ENCODE measurements at places on chromosomes 5 and 9. TPM values are rescaled to one million over a fixed set of nuclear protein-coding genes. Genes with fewer than 3 reads are reported as not detected.
A peak's percentile ranks its signal among the peaks of the same experiment; 100 is the strongest.

Gene ELOVL7
- 0.32 TPM for total RNA-seq

- H3K4me1 ChIP-seq = no peaks in the 10 kb centered on the region
- no peaks in the 10 kb centered on the region for H3K36me3 ChIP-seq
- no peak overlapping the region for H3K27ac ChIP-seq
Observed at GRCh38 chr9:111873901-111874300, 22.7 kb upstream of the UGCG start.

- DNase-seq = no peak
- H3K4me3 ChIP-seq = no peak overlapping the region
- H3K27ac ChIP-seq = no peak overlapping the region
- H3K4me1 ChIP-seq = no peaks in the 10 kb centered on the region
- no peaks in the 10 kb centered on the region for H3K27me3 ChIP-seq
Observed at GRCh38 chr9:82600536-82601292, 462.2 kb downstream of the RASEF start.

- no peaks in the 10 kb centered on the region for H3K4me1 ChIP-seq
- no peak for DNase-seq
- no peak overlapping the region for H3K27ac ChIP-seq
- H3K4me3 ChIP-seq = no peak overlapping the region
- H3K27me3 ChIP-seq = no peaks in the 10 kb centered on the region
Observed at GRCh38 chr9:123724211-123724796, 205.6 kb downstream of the DENND1A start.

Gene ARHGAP26
- total RNA-seq = 20.9 TPM

Gene OLFM1
- total RNA-seq = not detected

Gene LHX3
- total RNA-seq = not detected

DNA sequence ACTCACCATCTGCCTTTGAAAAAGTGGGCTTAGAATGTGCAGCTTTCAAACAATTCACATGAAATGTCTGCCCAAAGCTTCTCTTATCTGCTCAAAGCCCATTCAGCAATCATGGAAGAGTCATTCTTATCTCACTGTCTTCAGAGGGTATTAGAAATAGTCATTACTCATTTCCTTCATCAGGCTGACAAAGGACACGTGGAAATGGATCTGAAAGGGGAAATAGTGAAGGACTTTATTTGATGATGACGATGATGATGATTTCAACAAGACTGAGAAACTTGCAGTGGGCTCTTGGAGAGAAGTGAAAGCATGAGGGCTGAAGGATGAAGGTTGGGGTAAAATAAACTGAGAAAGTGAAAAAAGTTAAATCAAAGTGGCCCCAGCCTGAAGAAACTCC is 194.3 kb downstream of the SMARCA2 start:
- peaks cover 3% of the 10 kb centered on the region for H3K4me1 ChIP-seq
- H3K36me3 ChIP-seq = no peaks in the 10 kb centered on the region
- no peaks in the 10 kb centered on the region for H3K27me3 ChIP-seq
- H3K27ac ChIP-seq = no peak overlapping the region
- DNase-seq = no peak
- no peak overlapping the region for H3K4me3 ChIP-seq

- H3K36me3 ChIP-seq = no peaks in the 10 kb centered on the region
- H3K4me3 ChIP-seq = no peak overlapping the region
- no peak overlapping the region for H3K27ac ChIP-seq
- no peaks in the 10 kb centered on the region for H3K4me1 ChIP-seq
- no peaks in the 10 kb centered on the region for H3K27me3 ChIP-seq
Observed at GRCh38 chr5:10111571-10111970, 138.1 kb downstream of the ATPSCKMT start.

Gene FLT4
- not detected for total RNA-seq

Gene SPINK13
- total RNA-seq = not detected

- H3K4me1 ChIP-seq = no peaks in the 10 kb centered on the region
- H3K27ac ChIP-seq = no peak overlapping the region
Observed at GRCh38 chr5:171627936-171628632, 157.5 kb upstream of the SMIM23 start.

DNA sequence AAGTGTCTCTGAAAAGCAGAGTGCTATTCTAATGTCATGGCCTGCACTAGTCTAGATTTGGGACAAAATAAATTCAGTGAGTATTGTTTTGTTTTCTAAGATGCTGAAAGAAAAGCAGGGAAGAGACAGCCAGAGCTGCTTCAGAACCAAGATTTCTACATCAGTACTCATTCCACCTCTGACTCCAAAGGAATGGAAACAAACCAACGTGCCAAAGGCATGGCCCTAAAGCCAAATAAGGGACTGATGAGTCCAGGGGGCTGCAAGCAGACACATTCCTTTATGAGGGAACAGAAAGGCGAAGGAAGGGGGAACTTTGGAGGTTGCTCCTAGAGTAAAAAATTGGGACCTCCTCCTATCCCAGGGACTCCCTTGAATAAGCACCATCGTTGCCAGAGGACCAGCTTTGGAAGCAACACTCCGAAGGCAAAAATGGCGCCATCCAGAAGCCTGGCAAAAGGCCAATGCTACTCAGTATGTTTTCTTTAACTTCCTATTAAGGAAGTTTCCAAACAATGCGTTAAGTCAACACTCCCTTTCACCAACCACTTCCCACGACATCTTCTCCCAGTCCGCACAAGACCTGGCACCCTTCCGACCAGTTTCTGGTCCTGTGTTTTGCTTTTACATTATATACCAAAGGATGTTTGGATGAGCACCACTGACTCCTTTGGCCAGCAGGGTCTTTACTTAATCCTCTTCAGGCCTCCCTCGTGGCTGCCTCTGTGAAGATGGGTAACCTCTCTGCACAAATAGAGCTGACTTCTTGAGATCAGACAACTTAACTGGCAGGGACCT is 31.6 kb downstream of the ADAM19 start:
- peaks cover 99% of the 10 kb centered on the region for H3K4me1 ChIP-seq
- H3K36me3 ChIP-seq = peaks cover 55% of the 10 kb centered on the region
- H3K27me3 ChIP-seq = no peaks in the 10 kb centered on the region
- no peak for DNase-seq

Gene TMC1
- not detected for total RNA-seq

DNA sequence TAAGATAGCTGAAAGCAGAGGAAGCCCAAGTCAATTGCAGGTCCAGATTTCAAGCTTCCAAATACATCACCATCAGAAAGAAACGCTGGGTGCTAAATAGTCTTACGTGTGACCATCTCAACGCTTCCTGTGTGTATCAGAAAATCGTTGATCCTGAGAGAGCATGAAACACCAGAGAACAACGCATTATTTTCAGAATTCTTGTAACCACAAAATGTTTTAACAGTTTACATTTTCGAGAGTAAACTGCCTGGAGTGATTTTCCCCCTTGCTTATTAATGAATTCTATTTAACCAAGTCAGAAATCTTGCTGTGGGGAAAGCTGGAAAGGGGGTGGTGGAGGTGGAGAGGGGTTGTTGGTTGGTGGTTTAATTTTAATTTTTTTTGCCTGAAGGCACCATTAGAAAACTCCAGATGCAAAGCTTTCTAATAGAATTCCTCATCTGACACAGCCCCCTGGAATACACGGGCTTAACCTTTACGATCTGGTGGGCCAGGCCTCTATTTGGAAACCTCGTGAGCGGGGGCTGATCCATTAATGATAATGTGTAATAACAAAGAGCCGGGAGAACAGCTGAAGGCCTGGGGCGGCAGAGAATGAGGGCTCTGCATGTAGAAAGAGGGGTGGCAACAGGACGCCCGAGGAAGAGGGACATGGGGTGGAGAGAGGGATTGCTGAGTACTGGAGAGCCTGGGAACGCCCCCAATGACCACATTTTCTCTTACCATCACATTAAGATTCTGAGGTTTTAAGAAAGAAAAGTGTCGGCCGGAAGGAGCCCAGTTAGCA is 124.5 kb upstream of the NFIB start:
- H3K4me1 ChIP-seq = no peaks in the 10 kb centered on the region
- no peak overlapping the region for H3K27ac ChIP-seq
- H3K36me3 ChIP-seq = no peaks in the 10 kb centered on the region
- H3K27me3 ChIP-seq = peaks cover 6% of the 10 kb centered on the region

- H3K36me3 ChIP-seq = no peaks in the 10 kb centered on the region
- H3K27ac ChIP-seq = no peak overlapping the region
- no peak for DNase-seq
- no peaks in the 10 kb centered on the region for H3K27me3 ChIP-seq
Observed at GRCh38 chr9:134778156-134778555, 102.5 kb upstream of the FCN2 start.

- no peaks in the 10 kb centered on the region for H3K4me1 ChIP-seq
- H3K27ac ChIP-seq = no peak overlapping the region
- H3K36me3 ChIP-seq = no peaks in the 10 kb centered on the region
- DNase-seq = no peak
Observed at GRCh38 chr5:113213551-113214425, 221.0 kb downstream of the TSSK1B start.

Gene RANBP3L
- 0.13 TPM for total RNA-seq

Gene TLX3
- total RNA-seq = not detected

DNA sequence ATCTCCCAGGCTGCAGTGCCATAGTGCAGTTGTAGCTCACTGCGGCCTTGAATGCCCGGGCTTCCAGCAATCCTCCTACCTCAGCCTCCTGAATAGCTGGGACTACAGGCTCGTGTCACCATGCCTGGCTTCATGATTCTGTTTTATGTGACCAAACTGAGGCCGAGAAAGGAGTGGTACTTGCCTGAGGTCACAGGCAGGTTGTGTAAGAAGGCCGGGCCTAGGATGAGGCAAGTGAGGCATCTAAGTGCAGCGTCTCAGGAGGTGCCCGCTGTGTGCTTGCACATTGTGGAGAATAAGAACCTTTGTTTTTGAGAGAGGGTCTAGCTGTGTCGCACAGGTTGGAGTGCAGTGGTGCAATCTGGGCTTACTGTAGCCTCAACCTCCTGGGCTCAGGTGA is 2.1 kb upstream of the NDST1 start:
- H3K36me3 ChIP-seq = no peaks in the 10 kb centered on the region
- no peak overlapping the region for H3K27ac ChIP-seq
- no peaks in the 10 kb centered on the region for H3K27me3 ChIP-seq
- peaks cover 1% of the 10 kb centered on the region for H3K4me1 ChIP-seq
- no peak for DNase-seq

Gene LEAP2
- 3.3 TPM for total RNA-seq

DNA sequence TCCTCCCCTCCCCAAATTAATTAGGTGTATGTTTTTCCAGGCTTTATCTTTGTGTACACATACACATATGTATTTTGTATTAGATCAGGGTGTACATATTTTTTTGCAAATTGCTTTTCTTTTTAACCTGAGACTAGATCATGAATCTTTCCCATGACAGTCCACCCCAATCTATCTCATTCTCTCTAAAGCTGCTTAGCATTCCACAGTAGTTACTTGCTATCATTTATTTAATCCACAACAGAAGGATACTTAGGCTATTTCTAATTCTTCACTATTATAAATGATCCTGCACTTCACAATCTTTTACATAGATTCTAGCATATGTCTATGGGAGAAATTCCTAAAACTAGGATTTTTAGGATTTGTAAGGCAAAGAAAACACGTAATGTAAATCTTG is 43.9 kb downstream of the SH3RF2 start:
- no peak for DNase-seq
- H3K27me3 ChIP-seq = no peaks in the 10 kb centered on the region
- H3K36me3 ChIP-seq = no peaks in the 10 kb centered on the region
- H3K4me3 ChIP-seq = no peak overlapping the region
- H3K4me1 ChIP-seq = no peaks in the 10 kb centered on the region

DNA sequence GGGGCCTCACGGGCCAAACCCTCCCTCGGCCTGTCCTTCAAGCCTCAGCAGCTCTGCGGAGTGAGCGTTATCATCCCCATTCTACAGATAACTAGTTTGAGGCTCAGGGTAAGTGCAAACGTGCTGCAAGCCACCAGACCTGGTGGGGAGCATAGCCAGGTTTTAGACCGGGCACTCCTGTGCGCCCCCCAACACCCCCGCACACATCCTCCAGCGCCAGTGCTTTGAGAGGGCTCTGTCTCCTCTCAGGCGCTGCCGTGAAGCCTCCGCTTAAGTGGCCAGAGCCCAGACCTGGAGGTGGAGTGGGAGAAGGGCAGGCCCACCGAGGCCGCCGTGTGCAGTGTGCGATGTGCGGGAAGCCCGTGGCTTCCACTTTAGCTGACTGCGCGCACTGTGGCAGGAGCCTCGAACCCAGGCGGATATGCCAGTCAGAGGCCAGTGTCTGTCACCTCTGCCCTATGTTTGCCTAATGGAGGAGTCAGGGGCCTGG is 1.6 kb upstream of the MGAT1 start:
- peaks cover 31% of the 10 kb centered on the region for H3K36me3 ChIP-seq
- peaks cover 84% of the 10 kb centered on the region for H3K4me1 ChIP-seq
- peak overlapping the region; percentile 91 for H3K27ac ChIP-seq
- no peak for DNase-seq

Gene CBY3
- not detected for total RNA-seq

DNA sequence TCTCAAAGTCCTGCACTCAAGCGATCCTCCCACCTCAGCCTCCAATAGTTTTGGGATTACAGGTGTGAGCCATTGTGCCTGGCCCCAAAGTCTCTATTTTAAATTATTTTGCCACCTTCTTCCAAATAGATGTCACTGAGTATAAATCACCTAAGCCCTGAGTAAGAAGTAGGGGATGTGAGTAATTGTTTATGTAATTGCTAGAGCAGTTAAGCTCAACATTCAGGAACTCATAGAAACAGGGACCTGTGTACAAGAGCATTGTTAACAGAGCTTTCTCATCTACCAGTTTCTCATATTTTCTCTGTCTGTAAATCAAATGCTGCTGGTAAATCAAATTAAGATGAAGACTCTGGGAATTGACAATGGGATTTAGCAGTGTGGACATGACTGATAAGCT is 26.3 kb downstream of the CDK7 start:
- DNase-seq = no peak
- no peaks in the 10 kb centered on the region for H3K4me1 ChIP-seq
- H3K27me3 ChIP-seq = no peaks in the 10 kb centered on the region
- H3K4me3 ChIP-seq = no peak overlapping the region
- peaks cover 84% of the 10 kb centered on the region for H3K36me3 ChIP-seq

GRCh38 chr5:151696470-151697061 is 9.9 kb upstream of the SPARC start:
- no peak overlapping the region for H3K4me3 ChIP-seq
- H3K4me1 ChIP-seq = peaks cover 7% of the 10 kb centered on the region
- H3K27ac ChIP-seq = no peak overlapping the region
- no peak for DNase-seq
- peaks cover 6% of the 10 kb centered on the region for H3K27me3 ChIP-seq
- no peaks in the 10 kb centered on the region for H3K36me3 ChIP-seq

GRCh38 chr9:2634818-2635217 is 13.2 kb downstream of the VLDLR start:
- H3K4me1 ChIP-seq = no peaks in the 10 kb centered on the region
- H3K27me3 ChIP-seq = peaks cover 12% of the 10 kb centered on the region
- no peak overlapping the region for H3K27ac ChIP-seq
- H3K4me3 ChIP-seq = no peak overlapping the region

GRCh38 chr5:24141046-24141445 is 503.7 kb downstream of the CDH10 start:
- H3K4me3 ChIP-seq = no peak overlapping the region
- no peak overlapping the region for H3K27ac ChIP-seq
- no peak for DNase-seq
